ENCODE measurements at places on chromosomes 2 and 18. TPM values are rescaled to one million over a fixed set of nuclear protein-coding genes. Genes with fewer than 3 reads are reported as not detected.

The TTN gene
- 94.6 TPM for total RNA-seq

The AKAIN1 gene
- total RNA-seq, result not detected

The COL4A3 gene
- total RNA-seq, result 1.6 TPM

GRCh38 chr18:31591628-31592027 is at the start of gene TTR:
Gene TTR, plus strand, starts transcription at chr18:31591877. Its CDS starts 26 bp downstream, at chr18:31591903.
- peak; percentile 24 for DNase-seq
- peaks cover 15% of the 10 kb centered on the region for H3K4me1 ChIP-seq
- H3K27ac ChIP-seq, result no peak within 1 kb of the TSS
